Lower lobe of right lung (tissue), 2 donors: ENCODE measurements at places on chromosomes 11 and 22. TPM values are rescaled to one million over a fixed set of nuclear protein-coding genes. Genes with fewer than 3 reads are reported as not detected.
A peak's percentile ranks its signal among the peaks of the same experiment; 100 is the strongest.

TMEM126B gene
- 49.6 TPM for total RNA-seq

- no peak for DNase-seq
Measured at GRCh38 chr11:27396259-27396839, 33.3 kb upstream of the CCDC34 start.

KRTAP5-9 gene
- not detected for total RNA-seq

DNA sequence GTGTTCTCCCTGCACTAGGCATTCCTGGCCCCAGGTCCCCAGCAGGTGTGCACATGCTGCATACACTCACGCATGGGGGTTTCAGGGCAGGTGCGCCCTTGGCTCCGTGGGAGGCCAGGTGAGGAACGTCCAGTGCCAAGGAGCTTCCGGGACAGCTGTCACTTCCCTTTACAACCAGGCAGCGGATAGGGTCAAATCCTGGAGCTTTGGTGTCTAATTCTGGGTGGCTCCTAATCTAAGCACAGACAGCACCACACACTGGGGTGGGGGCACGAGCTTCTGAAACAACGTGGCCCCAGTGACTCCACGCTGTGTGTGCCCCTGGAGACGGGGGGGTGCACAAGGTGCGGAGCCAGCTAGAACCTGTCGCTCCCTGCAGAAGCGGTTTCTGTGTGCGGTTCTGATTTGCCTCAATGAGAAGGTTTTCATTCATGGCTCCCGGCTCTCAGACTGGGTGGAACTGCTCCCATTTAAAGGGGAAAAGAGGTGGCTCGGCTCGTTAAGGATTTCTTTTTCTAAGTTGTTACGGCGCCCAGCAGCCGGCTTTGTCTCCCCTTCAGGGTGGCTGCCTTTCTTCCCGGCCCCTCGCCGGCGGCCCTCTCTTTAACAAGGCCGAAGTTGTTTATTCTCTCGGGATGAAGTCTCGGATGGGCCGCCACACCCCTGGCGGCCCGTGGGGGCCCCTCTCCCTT, 5.0 kb downstream of the CCND1 start:
- no peak for DNase-seq

VPS26B gene
- total RNA-seq, result 42.7 TPM

PGA5 gene
- total RNA-seq, result 0.32 TPM

- DNase-seq, result no peak
Measured at GRCh38 chr11:27330633-27331270, 32.3 kb downstream of the CCDC34 start.

GRCh38 chr11:127393460-127393997, 393.0 kb upstream of the KIRREL3 start:
- DNase-seq, result no peak

DNA sequence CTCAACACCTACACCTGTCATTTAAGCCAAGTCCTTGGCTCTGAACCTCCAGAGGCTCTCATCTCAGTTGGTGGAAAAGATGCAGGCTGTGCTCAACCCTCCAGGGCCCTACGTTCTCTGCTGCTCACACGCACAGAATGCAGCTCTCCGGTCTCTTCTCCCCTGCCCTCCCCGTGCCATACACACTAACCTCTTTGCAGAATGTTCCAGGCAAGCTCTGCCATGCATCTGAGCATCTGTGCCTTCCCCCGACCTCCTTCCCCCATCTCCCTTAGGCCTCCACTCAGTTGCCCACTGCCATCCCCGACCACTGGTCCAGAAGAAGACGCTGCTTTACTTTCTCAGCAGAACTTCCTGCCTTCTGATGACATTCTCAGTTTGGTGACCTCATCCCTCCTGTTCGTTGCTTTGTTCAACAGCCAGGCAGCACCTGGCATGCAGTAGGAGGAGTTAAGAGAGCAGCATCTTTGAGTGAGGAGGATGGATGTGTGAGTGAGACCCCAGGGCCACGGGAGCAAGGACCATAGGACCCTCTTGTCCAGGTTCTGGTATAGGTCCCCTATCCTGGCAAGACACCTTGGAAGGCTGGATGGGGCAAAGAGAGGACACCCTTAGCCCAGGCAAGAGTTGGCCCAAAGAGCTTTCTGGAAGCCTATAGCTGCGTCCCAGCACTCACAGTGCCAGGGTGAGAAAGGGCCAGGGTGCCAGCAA, 598.0 kb downstream of the BRD1 start:
- DNase-seq, result no peak

RAC2 gene
- total RNA-seq, result 111 TPM

DNA sequence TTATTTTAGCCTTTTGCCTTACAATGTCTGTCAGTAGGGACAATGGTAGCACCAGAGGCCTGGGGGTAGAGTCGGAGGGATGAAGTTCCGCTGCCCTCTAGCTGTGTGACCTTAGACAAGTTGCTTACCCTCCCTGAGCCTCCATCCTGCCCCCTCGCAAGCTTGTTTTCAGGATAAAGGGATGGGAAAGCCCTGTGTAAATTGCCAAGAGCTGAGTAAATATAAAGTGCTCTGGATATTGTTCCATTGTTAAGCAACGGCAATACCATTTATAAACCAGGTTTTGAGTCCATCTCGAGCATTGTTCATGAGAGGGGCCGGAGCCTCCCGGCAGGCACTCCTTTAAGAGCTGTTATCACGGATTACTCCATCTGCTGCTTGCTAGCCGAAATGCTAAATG, 72.9 kb downstream of the ZBTB16 start:
- DNase-seq, result no peak

CRACR2B gene
- 43.6 TPM for total RNA-seq

ACR gene
- total RNA-seq, result 0.62 TPM

DNA sequence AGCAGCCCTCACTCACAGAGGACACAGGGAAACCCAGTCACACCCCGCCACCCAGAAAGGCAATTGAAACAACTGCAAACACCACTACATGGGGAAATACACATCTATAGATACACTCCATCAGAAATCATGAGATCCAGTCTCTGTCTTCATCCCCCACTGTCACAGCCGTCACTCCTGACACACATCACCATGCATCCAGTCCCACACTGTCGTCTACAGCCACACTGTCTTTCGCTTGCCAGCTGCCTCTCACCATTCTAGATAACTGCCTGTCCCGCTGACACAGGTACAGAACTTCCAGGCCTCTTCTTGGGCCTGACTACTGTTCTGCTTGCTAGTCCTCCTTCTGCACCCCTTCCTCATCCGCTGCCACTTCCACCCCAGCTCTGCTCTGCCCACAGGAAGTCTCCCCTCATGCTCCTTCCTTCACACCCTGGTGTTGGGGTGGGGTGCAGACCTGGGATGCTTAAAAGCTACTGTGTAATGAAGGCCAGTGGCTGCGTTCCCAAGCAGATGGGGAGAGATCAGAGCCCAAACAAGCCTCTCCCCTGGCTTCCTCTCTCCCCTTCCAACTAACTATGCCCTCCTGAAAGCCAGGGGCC, 42.6 kb downstream of the SLC22A12 start:
- DNase-seq, result no peak

SNX32 gene
- total RNA-seq, result 0.47 TPM

- DNase-seq, result no peak
Measured at GRCh38 chr11:70522593-70523311, 124.4 kb downstream of the CTTN start.

GRCh38 chr11:96341211-96342013, 1.6 kb downstream of the MAML2 start:
- DNase-seq, result peak; percentile 70

AGBL2 gene
- 6.0 TPM for total RNA-seq

- no peak for DNase-seq
Measured at GRCh38 chr11:66082946-66083698, 13.1 kb downstream of the PACS1 start.

MS4A3 gene
- total RNA-seq, result not detected

DNA sequence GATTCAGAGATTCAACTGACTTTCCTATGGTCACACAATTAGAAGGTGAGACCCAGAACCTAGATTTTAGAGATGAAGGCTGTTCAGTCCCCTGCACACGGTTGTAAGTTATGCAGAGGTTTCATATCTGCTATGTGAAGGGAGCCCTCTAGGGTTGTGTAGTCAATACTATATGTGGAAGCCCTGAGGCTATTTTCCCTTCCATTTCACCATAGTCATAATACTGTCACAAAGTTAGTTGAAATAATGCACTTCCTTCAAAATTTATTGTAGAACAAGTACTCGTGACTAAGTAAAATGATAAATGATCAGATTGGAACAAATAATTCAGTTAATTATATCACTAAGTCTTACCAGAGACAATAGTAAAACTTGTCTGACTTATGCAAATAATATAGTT, 48.8 kb downstream of the ENDOD1 start:
- no peak for DNase-seq

DNA sequence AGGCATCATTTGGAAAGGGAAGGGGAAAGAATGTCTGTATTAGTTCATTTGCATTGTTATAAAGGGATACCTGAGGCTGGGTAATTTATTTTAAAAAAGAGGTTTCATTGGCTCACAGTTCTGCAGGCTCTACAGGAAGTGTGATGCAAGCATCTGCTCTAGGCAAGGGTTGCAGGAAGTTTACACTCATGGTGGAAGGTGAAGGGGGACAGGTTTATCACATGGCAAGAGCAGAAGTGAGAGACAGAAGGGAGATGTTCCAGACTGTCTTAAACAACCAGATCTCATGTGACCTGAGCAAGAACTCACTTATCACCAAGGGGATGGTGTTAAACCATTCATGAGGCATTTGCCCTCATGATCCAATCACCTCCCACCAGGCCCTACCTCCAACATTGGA, 90.6 kb downstream of the CCDC83 start:
- DNase-seq, result no peak

GRCh38 chr11:130308886-130309285, 5.8 kb downstream of the ZBTB44 start:
- no peak for DNase-seq

DNA sequence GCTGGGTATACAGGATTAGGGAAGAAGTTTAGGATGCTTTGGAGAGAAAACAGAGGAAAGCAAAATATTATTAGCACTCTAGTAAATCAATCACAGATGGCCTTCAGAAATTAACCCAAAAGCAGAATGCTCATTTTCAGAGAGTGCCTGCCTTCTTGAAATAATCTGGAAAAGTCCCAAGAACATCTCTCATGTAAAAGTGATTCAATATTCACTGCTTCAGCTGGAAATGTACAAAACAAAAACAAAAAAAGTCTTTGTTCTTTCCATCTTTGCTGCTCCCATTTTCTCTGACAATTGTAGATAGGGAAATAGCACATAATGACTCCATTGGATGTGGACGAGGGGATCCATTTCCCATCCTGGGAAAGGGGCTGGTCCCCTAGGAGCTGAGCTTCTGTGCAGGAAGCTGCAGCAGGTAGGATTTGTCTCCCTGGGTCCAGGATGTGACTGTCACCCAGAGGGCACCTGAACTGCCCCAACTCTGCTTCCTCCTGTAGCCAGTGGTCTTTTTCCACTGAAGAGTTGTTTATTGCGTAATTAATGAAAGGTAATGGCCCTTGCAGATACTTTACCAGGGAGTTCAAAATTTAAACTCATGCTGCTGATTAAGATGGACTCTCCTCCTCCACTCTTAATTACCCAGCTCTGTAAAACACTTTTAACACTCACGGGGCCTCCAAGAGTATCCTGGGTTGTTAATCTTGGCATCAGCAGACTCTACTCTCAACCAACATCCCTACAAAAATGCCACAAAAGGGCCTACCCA, 57.9 kb downstream of the SC5D start:
- DNase-seq, result no peak

APOL5 gene
- total RNA-seq, result not detected
